Progenitor cell of endocrine pancreas (in vitro differentiated cells): ENCODE measurements at places on chromosomes 3 and 15. TPM values are rescaled to one million over a fixed set of nuclear protein-coding genes. Genes with fewer than 3 reads are reported as not detected.

Gene FBXO45
- 13.0 and 13.1 TPM in 2 replicates for total RNA-seq

Gene OR4F6
- total RNA-seq = not detected in 2 replicates

Gene FEZF2
- total RNA-seq = not detected in 2 replicates

Gene LACTB
- 10.2 and 11.5 TPM in 2 replicates for total RNA-seq

DNA sequence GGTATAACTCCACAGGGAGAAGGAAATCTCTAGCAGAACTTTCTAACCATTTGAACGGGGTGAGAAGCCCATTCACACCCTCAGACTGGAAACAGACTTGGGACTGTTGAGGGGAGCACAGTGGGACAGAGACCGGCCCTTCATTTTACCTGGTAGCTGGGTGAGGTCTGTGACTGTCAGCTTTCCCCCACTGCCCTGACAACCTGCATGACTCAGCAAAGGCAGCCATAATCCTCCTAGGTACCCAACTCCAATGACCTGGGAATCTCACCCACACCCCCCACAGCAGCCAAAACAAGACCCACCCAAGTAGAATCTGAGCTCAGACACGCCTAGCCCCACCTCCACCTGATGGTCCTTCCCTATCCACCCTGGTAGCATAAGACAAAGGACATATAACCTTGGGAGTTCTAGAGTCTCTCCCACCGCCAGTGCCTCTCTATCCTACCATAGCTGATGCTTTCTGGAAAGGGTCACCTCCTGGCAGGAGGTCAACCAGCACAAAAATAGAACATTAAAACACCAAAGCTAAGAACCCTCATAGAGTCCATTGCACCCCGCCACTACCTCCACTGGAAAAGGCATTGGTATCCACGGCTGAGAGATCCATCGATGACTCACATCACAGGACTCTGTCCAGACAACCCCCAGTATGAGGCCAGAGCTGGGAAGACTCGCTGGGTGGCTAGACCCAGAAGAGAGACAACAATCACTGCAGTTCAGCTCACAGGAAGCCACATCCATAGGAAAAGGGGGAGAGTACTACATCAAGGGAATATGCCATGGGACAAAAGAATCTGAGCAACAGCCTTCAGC, 28.0 kb downstream of the SENP7 start:
- DNase-seq = no peak

GRCh38 chr3:14431452-14431916, 29.1 kb downstream of the SLC6A6 start:
- DNase-seq = no peak

GRCh38 chr3:129950318-129951046, 24.0 kb upstream of the TRH start:
- DNase-seq = no peak

- no peak for DNase-seq
Observed at GRCh38 chr3:18751514-18751913, 326.4 kb upstream of the SATB1 start.

- DNase-seq = no peak
Observed at GRCh38 chr3:41092844-41093243, 106.5 kb upstream of the CTNNB1 start.

GRCh38 chr3:25855266-25855784, 65.4 kb downstream of the OXSM start:
- no peak for DNase-seq

DNA sequence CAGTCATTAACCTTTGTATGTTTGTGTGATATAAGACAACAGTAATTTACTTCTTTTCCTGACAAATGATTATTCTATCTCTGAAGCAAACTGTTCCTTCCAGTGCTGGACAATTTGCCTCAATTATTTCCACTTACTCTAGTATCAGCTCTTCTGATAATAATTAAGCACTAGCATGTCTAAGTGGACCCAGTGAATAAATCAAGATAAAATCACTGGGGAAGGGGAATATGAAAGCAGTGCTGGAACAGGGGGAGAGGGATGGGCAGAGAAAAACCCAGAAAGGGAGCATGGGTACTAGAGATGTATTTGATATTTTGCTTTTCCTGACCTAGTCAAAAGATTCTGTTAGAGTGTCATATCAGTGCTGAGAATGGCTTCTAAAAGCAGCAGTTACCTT, 54.2 kb downstream of the SYN2 start:
- no peak for DNase-seq
